Kasumi-1 (cell line): ENCODE measurements at places on chromosomes 11 and 22.

GRCh38 chr11:13687271-13687670 is 18.8 kb downstream of the FAR1 start:
- DNase-seq = no peak

DNA sequence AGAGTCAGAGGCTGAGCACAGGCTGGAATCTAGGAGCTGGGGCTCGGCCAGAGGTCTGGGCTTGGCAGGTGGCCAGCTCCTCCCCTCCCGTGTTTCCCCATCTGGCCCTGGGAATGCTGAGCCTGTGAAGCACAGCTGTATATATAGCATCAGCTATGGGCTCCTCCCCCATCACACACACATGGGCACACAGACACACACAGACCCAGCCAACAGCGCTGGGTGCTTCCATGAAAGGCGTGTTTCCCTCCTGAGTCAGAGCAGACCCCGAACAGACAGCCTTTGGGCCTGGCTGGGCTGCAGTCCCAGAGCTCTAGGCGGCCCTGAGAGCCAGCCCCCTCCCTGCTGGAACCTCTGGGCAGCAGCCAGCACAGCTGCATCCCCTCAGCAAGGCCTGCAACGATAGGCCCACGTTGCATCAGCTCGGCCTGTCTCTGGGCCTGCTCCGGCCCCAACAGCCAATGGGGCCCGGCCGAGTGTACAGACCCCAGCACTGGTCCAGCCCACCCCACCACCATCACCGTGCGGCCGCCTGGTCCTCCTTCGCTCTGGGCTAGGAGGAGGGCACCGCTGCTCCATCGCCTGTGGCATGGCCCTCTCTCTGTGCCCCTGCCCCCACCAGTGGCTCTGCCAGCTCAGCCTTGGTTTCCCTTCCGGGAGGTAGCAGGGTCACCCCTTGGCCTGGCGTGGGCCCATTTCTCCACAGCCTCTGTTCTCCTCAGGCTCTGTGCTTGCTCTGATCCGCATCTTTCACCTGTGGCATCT is 7.6 kb upstream of the SERPINH1 start:
- no peak for DNase-seq

- no peak for DNase-seq
These were observed 27.3 kb upstream of the KRTAP5-6 start for GRCh38 chr11:1669546-1670218.

- no peak for DNase-seq
These were observed 40.8 kb upstream of the GAL start for GRCh38 chr11:68643585-68643984.

DNA sequence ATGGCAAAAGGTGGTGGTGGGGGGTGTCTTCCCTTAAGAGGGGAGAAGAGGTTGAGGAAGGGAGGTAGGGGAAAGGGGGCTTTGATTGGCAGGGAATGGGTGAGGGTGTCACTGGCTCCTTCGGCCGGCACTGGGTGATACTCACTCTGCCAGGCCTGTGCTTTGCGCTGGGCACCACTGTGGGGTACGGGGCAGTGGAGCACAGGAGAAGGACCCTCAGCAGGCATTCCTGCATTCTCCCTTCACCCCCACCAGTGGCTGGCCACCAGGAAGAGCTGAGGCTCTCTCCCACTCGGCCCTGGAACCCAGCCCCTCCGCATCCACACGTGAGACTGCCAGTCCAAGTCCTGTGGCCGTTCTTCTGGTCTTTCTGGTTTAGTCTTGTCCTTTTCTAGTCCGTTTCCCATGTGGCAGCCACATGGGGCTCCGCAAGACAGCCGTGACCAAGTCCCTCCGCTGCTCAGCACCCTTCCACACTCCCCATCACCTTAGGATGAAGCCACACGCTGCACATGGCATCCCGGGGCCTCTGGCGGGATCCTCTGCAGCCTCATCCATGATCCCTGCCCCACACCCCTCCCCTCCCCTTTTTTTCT is 8.0 kb downstream of the CAPN5 start:
- no peak for DNase-seq

DNA sequence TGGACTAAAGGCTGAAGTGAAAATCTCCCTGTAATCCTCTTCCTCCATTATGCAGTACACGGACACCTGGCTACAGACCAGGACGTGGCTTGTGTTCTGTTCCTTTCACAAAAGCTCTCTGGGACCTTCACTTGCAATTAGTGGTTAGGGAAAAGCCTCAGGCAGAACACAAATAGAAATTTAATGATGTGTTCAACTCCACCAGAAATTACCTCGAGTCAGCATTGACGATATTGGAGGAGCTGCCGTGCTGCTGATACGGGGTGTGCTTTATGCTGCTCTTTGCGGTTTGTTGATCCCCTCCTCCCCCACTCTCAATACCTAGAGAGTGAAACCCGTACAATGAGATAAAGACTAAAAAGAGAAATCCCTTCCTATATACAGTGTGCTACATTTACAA is 48.9 kb downstream of the POLD3 start:
- no peak for DNase-seq

DNA sequence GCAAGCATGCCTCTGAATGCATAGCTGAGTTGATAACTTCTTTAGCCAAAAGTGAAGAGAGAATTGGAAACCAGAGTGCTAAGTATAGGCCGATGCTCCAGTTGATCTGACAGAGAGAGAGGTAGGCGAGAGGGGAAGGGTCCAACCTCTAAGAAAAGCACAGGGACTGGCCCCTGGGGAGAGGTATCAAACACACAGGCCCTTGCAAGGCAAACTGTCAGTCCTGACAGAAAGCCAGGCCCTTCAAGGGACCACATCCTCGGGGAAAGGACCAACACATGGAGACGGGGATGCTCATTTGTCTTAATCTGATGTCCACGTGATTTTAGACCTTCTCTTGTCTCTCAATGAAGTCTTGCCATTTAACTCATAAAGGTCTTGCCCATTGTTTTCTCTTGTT is 43.9 kb upstream of the SPATA19 start:
- no peak for DNase-seq

- DNase-seq = no peak
These were observed 102.1 kb upstream of the BID start for GRCh38 chr22:17876306-17876831.

GRCh38 chr22:31954535-31955523 is 10.5 kb downstream of the YWHAH start:
- no peak for DNase-seq
